ENCODE measurements at places on chromosomes 11 and 22. TPM values are rescaled to one million over a fixed set of nuclear protein-coding genes. Genes with fewer than 3 reads are reported as not detected.

P4HA3 gene
- total RNA-seq = not detected

- no peak for DNase-seq
These were observed 416.4 kb downstream of the BRD1 start for GRCh38 chr22:49411236-49411635.

OR5M10 gene
- not detected for total RNA-seq

BIK gene
- 13.3 TPM for total RNA-seq

GLB1L2 gene
- total RNA-seq = 15.8 TPM

DNA sequence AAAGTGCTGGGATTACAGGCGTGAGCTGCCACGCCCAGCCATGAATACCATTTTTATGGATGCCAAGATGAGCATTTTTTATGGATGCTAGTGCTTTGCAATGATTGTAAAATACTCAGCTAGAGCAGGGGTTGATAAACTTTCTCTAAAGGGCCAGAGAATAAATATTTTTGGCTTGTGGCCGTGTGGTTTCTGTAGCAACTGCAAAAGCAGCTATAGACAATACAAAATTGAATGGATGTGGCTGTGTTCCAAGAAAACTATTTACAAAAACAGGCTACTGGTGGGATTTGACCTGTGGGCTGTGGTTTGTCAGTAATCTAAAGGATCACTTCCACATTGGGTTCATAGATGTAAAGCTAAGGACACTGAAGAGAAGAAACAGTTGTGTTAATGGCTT is 56.0 kb downstream of the COMMD9 start:
- no peak for DNase-seq

GNAZ gene
- total RNA-seq = 0.48 TPM

- DNase-seq = no peak
These were observed 37.8 kb downstream of the GALNT18 start for GRCh38 chr11:11583801-11584529.

SMIM35 gene
- not detected for total RNA-seq

GRCh38 chr11:84142411-84142810 is 856.2 kb upstream of the CCDC90B start:
- no peak for DNase-seq

GRCh38 chr22:44449061-44449682 is 48.9 kb downstream of the RTL6 start:
- no peak for DNase-seq

TSPAN18 gene
- 7.4 TPM for total RNA-seq

- DNase-seq = no peak
These were observed 733 bp upstream of the GRAMD1B start for GRCh38 chr11:123429336-123429735.

DNA sequence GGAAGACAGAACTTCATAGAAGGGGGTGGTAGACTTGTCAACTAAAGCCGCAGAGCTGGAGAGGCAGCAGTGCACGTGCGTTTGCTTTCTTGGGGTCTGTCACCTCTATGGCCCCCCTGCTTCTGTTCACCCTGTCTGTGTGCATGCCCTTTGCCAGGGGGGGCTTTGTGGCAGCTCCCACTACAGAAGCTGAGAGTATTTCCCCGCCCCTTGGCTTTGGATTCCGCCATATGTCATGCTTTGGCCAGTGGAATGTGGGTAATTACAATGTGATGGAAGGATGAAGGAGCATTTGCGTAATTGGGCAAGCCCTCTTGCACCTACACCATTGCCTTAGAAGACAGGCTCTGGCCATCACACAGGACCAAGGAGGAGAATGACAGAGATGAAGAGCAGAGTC is 153.0 kb downstream of the MPPED1 start:
- no peak for DNase-seq

DNA sequence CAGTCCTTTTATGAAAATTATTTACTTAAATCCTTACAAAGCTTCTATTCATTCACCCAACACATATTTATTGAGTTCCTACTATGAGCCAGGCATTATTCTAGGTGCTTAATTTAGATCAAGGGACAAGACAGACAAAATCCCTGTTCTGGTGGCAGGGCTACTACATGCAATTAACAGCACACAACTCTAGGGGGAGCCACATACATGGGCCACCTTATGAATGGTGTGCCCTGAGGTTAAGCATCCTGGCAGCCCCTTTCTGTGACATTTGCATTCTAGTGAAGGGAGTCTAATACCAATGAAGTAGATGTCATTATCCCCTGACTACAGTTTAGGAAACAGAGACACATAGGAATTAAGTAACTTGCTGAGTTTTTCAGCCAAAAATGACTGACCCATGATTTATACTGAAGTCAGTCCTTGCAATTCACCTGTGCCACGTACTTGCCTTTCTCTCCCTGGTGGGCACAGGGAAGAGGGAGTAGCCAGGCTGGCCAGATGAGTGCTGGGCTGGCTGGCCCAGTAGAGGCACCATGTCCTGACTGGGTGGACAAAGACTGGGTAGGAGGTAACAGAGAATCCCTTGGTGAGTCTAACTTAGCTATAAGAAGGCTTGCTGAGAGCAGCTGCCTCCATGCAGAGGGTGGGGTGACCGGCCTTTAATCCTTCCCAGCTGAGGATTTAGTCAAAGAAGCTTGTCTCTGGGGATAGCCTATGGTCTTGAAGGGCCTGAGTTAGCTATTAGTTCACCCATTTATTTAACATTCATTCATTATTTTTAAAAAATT is 52.0 kb upstream of the ELF5 start:
- peak; percentile 16 for DNase-seq

- no peak for DNase-seq
These were observed 13.5 kb upstream of the MTMR2 start for GRCh38 chr11:95937358-95937757.

RIC3 gene
- total RNA-seq = not detected

CD3E gene
- not detected for total RNA-seq

DNA sequence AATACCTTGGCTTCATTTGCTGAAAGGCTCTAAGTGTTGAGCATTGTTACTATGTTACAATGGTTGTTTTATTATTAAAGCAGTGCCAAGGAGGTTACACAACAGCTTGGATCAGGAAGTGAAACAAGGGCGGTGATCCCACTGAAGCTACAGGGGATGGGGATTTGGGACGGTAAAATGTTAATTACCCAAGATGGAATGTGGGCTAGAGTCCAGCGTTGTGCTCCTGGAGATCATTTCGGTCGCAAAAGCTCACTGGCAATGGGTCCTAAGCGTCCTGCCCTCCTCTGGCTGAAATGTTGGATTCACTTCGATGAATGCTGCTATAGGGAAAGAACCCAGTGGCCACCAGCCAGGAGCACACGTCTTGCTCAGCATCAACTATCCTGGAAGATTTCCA is 48.3 kb downstream of the FAM83F start:
- DNase-seq = no peak

DNA sequence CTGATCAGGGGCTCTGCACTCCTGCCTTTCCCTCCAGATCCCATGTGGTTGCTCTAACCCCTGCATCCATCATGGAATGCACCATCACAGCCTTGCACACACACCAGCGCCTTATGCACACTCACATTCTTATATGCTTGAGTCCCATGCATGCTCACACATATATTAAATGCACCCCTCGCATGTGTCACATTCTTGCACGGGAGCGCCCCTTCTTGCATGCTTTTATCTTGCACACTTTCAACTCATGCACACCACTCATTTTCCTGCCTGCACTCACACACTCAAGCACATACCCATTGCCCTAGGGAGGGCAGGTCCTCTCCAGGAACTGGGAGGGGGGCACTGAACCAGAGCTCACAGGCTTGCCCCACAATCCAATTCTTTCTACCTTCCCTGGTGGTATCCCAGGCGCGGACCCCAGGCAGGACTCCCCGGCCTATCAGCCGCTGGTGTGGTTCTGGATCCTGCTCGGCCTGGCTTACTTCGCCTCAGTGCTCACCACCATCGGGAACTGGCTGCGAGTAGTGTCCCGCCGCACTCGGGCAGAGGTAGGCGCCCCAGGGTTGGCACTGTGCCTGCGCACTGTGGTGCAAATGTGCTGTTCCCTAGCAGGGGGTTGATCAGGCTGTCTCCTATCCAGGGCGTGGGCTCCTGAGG is 2.3 kb upstream of the CATSPERZ start:
- DNase-seq = no peak

ST14 gene
- 298 TPM for total RNA-seq

CCDC116 gene
- total RNA-seq = not detected

OR6T1 gene
- total RNA-seq = not detected

DNA sequence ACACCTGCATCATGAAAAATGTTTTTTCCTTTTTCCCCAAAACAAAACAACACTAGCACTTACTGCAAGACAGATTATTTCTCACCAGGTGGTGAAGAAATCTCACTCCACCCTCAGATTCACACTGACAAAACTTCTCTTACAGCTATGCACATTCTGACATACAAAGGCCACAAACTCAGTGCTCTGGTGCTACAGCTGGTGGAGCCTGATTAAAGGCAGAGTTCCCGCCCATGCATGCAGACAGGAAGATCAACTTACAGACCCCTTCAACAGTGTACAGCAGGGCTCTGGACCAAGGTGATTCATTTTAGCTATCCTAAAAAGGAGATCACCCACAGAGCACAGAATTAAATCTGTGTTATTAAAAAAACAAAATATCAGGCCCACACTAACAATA is 112.6 kb downstream of the CADM1 start:
- DNase-seq = no peak

- DNase-seq = no peak
These were observed 11.9 kb downstream of the TMEM41B start for GRCh38 chr11:9302448-9302847.

All from Caco-2 (cell line).